H7 (cell line): ENCODE measurements at places on chromosomes 2 and 18.

GRCh38 chr2:128639693-128640092 lies 321.0 kb upstream of the HS6ST1 start:
- no peak for DNase-seq

DNA sequence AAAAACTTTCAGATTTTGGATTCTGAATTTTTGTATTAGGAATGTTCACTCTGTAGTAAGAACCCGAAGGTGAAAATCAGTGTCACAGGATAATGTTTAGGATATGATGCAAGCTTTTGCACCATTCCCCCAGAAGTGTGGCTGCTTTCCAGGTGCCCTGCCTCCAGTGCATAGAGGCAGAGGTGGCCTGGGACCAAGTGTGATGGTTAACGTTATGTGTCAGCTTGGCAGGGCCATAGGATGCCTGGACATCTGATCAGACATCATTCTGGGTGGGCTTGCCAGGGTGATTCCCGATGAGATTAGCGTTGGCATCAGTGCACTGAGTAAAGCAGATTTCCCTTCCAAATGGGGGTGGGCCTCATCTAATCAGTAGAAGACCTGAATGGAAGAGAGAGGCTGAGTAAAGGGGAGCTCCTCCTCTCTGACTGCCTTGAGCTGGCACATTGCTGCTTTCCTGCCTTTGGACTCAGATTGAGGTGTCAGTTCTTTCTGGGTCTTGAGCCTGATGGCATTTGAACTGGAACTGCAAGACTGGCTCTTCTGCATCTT lies 177.4 kb upstream of the HS6ST1 start:
- no peak for DNase-seq

DNA sequence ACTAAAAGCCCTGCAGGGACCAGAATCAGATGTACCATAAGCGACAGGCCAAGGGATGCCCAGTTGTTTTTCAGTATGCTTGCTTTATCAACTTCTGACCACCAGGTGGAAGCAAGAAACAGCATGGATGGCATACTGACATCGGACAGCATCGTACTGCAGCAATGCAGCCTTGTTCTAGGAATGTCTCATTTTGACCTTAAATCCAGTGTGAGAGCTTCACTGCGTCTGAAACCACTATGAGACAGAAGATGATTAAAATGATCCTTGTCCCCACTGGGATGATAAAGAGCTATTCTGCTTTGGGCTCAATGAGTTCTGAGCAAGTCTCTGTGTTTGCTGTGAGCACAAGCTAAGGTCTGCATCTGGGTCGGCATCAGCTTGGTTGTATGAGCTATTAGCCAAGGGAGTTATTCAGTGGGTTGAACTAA lies 54.3 kb downstream of the CDK15 start:
- DNase-seq = peak; percentile 54

GRCh38 chr2:142693171-142693950 lies 184.1 kb upstream of the KYNU start:
- DNase-seq = no peak

GRCh38 chr2:36357847-36358659 lies 2.5 kb downstream of the CRIM1 start:
- DNase-seq = peak; percentile 42

DNA sequence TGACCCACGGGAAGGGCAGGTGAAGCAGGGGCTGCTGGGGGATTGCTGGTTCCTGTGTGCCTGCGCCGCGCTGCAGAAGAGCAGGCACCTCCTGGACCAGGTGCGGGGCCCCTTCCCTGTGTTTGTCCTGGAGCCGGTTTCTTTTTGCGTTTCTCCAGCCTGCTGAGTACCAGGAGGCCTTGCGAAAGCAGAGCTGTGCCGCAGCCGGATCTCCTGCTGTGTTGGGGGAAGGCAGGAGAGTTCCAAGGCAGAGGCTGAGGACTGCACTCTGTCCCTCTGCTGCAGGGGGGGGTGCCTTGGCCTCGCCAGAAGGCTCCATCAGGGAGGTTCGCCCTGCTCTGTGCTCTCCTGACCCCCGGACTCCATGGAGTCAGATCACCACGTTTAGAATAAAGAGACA lies 2.8 kb downstream of the CAPN10 start:
- no peak for DNase-seq

DNA sequence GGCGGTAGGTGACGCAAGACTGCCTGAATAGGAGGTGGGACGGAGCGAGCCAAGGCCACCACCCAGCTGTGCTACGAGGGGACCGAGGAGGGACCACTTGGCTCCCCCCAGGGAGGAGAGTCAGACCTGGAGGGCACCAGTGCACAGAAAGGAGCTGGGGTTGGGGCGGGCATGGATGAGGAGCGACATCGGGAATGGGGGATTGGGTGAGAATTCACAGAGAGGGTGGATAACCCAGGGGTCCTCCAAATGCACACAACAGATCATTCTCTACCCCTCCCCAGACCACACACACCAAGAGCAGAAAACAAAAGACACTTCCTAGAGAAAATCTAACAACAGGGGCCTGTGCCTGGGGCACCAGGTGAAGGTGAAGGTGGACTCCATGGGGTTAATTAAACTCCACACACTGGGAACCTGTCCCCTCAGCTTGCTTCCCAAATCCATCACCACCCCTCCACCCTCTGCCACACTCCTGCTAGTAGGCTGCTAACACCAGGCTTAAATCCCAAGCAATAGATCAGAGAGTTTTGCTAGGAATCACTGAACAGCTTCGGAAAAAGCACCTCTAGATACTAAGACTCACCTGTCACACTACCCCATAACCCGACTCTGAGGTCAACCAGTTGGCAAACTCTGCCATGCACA lies 274.6 kb downstream of the EIPR1 start:
- DNase-seq = no peak

- DNase-seq = no peak
Measured at GRCh38 chr2:138503652-138504051, 2.1 kb downstream of the SPOPL start.

GRCh38 chr2:107543793-107544192 lies 282.9 kb upstream of the RGPD4 start:
- no peak for DNase-seq

- no peak for DNase-seq
Measured at GRCh38 chr2:189226017-189226416, 46.5 kb upstream of the COL5A2 start.

DNA sequence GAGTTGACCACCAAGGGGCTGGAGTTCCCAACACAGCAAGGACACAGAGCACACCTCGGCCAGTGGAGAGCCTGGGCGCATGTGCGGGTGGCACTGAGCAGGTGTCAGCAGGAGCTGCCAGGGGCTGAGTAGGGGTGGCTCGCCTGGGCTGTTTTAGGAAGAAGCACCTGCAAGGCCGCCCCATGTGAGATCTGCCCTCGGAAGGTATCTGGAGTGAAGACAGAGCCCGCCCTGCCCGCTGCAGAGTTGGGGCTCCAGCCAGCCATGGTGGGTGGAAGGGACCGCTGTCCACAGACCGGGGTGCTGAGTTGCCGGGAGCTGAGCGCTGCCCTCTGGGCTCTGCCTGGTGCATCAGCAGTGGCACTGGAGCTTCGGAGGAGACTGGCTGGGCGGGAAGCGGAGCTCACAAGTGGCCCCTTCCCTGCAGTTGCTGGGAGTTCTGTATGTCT lies 35.2 kb downstream of the MTERF4 start:
- DNase-seq = peak; percentile 94

DNA sequence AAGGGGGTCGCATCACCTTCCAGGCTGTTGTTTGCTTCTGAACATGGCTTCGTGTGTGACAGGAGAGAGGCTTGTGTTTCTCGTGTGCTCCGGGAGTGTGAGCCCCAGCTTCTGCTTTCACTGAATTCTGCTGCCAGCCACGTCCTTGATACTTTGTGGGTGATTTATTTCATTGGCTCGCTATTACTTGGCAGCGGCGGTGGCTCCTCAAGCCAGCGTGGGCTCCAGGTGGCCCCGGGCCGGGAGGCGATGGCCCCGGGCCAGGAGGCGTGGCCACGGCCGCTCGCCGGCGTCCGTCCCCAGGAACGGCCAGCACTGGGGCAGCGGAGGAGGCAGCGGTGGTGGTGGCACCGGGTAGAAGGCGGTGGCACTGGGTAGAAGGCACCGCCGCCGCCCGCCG lies 63.1 kb downstream of the NAPG start:
- DNase-seq = peak; percentile 52

GRCh38 chr2:73337828-73338227 lies 44.5 kb upstream of the EGR4 start:
- DNase-seq = no peak

GRCh38 chr2:1619556-1619955 lies 124.8 kb downstream of the PXDN start:
- no peak for DNase-seq

DNA sequence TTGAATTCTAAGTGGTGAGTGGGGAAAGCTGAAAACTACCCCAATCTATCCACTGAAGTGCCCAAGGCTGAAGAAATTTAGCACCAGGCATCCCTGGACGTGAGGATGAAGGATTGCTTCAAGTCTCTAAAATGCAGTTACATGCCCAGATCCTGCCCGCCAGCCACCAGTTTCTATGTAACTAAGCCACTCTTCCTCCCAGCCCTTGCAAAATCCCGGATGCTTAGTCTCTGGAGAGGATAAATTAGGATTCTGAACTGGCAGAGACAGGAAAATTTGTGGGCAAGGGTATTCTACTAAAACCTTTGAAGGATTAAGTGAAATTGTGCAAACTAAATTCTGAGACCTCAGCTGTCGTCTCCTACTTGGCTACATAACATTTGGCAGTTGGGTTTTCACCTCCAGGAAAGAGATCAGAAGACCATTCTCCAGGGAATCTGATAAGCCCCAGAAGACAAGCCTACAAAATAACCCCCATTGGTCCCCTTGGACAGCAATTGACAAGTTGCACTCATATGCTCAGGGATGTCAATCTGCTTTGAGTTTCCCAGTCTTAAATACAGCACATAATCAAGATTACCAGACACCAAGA lies 93.9 kb upstream of the CD226 start:
- no peak for DNase-seq

- DNase-seq = peak; percentile 24
Measured at GRCh38 chr18:961644-962355, 57.1 kb downstream of the ADCYAP1 start.

- no peak for DNase-seq
Measured at GRCh38 chr18:41012194-41012593, 942.8 kb upstream of the PIK3C3 start.
